ENCODE measurements at places on chromosomes 6 and 20. TPM values are rescaled to one million over a fixed set of nuclear protein-coding genes. Genes with fewer than 3 reads are reported as not detected.
A peak's percentile ranks its signal among the peaks of the same experiment; 100 is the strongest.

GRCh38 chr6:159996087-159996622 is 27.3 kb downstream of the IGF2R start:
- no peak for DNase-seq

DNA sequence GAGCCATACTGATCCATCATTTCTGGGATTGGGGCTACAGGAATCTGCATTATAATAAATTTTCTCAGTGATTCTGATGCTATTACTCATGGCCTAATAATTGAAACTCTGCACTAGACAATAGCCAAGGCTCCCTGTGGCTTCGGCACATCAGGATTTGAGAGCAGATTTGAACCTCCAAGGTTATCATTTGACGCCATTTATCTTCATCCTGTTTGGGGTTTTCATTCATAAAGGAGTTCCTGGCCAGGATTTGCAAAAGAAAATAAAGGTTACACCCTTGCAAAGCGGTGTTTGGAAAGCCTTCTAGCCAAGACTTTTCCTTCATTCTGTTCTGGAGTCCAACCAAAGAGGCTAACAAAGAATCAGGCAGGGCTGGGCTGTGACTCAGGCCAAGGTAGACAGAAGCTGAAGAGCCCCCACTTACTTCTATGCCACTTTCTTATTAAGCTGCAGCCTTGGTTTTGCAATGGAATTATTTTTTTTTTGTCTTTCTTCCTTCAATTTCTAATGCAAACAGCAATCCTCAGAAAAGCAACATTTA is 330.1 kb downstream of the DHX35 start:
- DNase-seq, result no peak

Gene RSPH9
- polyA plus RNA-seq, result 0.05 TPM

Gene ZGPAT
- polyA plus RNA-seq, result 33.7 TPM

DNA sequence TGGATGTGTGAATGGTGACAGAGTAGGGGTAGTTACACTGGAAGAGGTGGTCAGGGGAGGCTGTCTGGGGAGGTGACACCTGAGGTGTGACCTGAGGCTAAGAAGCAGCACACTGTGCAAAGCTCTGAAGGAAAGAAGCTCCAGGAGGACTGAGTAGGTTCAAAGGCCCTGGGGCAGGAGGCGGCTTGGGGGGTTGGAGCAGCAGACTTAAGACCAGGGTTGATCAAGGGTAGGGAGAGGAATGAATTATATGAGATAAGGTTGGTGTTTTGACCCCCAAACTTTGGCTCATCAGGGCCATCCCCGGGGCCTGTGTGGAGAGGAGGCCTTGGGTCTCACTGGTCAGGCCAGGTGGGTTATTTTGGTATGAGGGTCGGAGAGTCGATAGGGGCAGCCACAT is 166.1 kb downstream of the GRM4 start:
- DNase-seq, result peak; percentile 10

Gene PPDPF
- polyA plus RNA-seq, result 71.4 TPM

- no peak for DNase-seq
Measured at GRCh38 chr6:128233531-128233930, 286.9 kb downstream of the PTPRK start.

Gene CRIP3
- not detected for polyA plus RNA-seq

Gene TSBP1
- polyA plus RNA-seq, result not detected

- DNase-seq, result no peak
Measured at GRCh38 chr6:95847061-95847460, 168.7 kb upstream of the FUT9 start.

DNA sequence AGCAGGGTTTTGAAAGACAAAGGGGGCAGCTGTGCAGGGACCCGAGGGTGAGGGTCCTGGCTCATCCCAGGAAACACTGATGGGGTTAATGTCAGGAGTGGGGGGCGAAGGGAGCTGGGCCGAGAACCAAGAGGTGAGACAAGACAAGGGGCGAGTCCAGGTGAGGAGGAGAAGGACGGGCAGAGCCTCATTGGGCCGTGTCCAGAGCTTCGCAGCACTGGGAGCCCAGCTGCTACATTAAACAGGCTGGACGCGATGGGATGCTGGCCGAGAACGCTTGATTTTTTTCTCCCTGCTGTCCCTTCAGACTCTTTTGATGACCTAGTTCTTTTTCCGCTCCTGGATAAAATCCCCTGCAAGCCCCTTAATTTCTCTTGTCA is 172.8 kb upstream of the SNX9 start:
- peak; percentile 71 for DNase-seq

Gene AGPAT1
- 118 TPM for polyA plus RNA-seq

DNA sequence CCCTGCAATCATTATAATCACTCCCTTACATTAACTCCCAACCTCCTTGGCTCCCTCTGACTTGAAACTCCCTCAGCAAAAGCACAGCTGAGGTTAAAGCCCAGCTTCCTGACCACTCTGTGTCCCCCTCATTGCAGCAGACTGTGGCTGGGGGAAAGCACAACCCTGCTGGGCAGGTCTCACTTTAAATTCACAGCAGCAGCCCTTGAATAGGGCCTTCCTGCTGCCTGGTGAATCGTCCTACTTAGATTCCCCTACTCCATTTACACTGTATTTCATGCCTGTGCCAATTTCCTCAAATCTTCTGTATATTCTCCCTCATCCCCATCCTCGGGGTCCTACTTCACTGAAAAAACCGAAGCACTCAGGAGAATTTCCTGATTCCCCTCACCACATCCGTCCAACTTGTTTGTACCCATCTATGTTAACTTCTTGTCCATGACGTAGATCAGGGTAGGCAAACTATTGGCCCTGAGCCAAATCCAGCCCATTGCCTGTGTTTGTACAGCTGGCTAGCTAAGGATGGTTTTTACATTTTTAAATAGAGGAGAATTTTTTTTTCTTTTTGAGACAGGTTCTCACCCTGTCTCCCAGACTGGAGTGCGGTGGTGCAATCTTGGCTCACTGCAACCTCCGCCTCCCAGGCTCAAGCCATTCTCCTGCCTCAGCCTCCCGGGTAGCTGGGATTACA is 31.5 kb upstream of the GCM1 start:
- no peak for DNase-seq

- DNase-seq, result no peak
Measured at GRCh38 chr6:13011612-13012146, 295.1 kb downstream of the PHACTR1 start.

Gene SOX18
- not detected for polyA plus RNA-seq

DNA sequence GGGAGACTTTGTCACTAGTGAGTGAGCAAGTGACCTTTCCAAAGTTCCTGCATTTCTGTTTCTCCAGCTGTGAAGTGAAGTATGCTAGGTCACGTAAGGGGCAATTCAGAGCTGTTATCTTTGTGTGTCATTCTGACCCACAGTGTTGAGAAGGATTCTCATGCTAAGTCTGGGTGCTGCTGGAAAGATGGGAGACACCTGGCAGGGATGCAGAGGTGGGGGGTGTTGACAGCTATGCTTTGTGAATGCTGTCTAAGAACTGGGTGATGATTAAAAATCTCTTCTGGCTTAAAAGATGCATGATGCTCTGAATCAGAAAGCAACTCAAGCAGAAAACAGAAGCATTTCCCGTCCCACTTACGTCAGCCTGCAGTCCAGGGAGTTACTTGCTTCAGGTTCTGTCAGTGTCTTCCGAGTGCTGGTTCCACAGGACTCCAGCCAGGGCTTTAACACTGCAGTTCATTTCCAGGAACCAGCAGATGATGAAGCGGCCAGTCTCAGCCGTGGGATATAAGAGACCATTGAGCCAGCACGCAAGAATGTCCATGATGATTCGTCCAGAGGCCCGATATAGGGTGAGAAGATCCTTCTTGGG is 30.9 kb upstream of the ASXL1 start:
- no peak for DNase-seq

Gene EMILIN3
- polyA plus RNA-seq, result 0.02 TPM

- DNase-seq, result no peak
Measured at GRCh38 chr6:130167655-130168054, 55.1 kb downstream of the SAMD3 start.

Gene GNAS
- 1,562 TPM for polyA plus RNA-seq

Gene MLIP
- not detected for polyA plus RNA-seq

DNA sequence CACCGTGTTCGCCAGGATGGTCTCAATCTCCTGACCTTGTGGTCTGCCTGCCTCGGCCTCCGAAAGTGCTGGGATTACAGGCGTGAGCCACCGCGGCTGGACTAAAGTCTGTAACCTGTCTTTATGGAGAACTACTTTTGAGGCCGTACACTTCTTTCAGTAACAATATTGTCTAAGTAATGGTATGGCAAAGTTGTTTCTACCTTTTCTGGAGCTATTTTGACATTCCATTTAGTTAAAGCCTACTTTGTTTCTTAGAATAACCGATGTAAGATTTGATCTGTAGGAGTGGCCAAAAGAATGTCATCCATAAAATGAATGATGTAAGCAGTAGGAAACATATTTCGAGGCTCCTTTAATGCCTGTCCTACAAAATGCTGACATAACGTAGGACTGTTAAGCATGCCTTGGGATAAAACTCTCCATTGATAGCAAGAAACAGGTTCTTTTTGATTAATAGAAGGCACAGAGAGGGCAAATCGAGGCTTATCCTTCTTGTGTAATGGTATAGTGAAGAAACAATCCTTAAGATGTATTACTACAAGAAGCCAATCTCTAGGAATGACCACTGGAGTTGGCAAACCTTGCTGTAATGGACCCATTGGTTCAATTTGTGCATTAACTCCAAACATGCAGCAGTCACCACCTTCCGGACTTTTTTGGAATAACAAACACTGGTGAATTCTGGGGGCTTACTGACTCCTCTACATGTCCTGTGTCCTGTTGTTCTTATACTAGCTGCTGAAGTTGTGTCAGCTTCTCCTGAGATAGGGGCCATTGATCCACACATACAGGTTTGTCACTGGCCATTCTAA is 35.9 kb downstream of the HLA-DRA start:
- no peak for DNase-seq

DNA sequence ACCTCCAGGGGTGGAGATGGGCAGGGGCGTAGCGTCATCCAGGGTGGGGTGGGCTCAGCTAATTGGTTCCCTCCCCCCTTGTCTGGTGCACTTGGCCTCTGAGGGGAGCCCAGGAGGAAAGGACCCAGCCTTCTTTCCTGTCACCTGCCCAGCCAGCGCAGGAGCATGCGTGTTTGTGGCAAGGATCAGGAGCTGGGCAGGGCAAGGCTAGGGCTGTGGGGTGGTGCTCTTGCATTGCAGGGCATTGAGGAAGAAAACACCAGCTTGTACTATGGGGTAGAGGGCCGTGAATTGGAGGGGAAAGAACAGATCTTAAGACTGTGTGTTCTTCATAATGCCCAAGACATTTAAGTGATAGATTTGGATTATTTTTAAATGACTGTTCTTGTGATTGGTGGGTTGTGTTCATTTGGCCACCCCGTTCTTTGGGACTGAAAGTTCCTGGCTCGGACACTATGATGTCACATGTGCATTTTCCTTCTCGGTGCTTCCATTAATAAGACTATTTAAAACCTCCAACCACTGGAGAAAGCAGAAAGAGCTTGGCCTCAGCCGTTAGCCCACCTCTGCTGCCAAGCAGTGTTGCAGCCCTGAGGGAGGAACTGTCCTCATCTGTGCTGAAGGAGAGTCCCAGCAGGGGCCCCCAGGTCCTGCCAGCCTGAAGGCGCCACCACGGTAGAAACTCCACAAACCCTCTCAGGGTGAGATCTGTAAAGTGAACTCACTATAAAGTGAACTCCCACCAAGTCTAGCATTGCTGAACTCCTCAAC is 136.2 kb upstream of the INSM1 start:
- DNase-seq, result no peak

DNA sequence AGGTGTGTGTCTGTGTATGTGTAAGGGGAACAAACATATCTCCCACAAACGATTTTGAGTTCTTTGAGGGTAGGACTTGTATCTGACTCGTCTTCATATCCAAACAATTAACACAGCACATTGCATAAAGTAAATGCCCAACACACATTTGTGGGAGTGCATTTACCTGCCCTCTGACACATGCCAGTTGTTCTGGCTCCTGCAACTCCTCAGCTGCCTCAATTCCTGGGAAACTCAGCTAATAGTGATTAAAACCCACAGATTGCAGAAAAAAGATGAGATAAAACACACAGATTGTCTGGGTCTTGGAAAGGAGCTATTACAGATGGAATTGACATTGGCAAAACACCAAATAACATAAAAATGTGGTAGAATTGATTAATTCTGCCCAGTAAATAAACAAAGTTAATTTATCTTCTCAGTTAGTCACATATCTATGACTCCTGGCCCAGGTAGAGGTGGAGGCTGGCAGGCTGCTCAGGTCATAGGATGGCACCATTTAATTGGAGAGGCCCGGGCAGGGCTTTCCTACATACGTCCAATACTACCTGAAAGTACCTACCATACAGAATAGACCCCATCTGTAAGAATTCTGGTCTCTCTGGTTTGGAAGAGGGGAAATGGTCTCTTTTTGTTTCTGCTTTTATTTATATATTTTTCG is 71.5 kb upstream of the IFNGR1 start:
- no peak for DNase-seq

Gene MEP1A
- not detected for polyA plus RNA-seq

Gene BHLHE23
- not detected for polyA plus RNA-seq

GRCh38 chr6:157756708-157757429 is 66.2 kb upstream of the SNX9 start:
- DNase-seq, result peak; percentile 79

DNA sequence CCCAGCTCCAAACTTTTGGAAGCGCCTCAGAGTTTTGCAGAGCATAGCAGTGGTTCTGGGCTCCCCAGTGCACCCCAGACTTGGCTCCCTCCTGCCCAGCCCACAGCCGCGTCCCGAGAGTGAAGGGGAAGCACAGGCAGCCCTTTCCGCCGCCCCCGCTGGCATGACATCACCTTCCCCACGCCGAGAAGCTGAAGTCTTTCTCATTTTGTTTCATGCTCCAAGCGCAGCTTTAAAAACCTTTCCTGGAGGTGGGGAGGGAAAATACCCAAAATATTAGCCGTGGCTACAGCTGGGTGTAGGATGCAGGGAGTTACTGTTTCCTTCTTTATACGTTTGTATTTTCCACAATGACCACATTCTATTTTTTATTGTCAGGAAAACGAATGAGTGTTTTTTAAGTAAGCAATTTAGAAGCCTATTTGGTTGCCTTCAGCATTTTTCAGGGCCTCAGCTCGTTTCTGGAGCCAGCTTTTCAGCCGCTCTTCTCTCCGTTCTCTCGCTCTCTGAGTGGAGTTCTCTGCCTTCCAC is 72.9 kb downstream of the SNX5 start:
- no peak for DNase-seq

- DNase-seq, result no peak
Measured at GRCh38 chr6:154167126-154167525, 128.1 kb downstream of the OPRM1 start.

Gene ADGB
- polyA plus RNA-seq, result not detected

Gene BMP6
- not detected for polyA plus RNA-seq

DNA sequence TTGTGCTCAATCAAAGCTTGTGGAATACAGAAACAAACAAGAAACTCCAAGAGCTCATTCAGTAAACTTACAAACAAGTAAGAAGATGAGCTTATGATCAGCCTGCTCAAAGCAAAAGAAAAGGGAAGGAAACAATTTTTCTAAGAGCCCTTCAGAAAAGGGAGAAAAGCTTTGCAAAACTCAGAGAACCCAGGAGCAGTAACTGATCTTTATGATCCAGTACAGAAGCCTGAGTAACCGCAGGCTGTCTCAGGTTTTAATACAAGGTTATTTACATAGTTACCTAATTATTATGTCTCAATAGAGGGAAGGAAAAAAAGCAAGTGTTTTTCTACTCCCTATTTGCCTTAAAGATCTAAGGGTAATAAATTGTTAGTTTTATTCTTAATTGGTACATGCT is 226.5 kb downstream of the MAFB start:
- DNase-seq, result no peak

GRCh38 chr20:50592282-50593004 is 82.3 kb downstream of the PTPN1 start:
- DNase-seq, result no peak
